ENCODE measurements at places on chromosomes 12 and 14.

DNA sequence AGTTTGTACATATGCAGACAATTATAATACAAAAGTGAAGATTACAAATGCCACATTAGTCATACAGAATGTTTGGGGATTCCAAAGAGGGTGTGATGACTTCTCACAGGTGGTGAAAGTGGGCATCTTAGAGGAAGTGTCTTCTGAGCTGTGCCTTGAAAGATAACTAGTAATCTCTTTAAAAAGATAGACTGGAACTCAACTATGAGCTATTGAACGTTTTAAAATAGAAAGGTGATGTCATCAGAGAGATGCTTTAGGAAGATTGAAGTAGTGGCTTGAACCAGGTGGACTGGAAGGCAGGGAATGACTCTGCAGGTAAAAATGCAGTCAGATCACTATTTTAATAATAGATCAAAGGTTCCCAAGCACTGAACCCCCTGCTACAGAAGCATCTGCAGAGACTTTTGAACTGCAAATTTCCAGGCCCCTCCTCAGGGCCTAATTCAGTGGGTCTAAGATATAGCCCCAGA lies 50.3 kb downstream of the SYT1 start:
- DNase-seq, result no peak

- DNase-seq, result no peak
Measured at GRCh38 chr12:69931569-69931968, 106.5 kb downstream of the MYRFL start.

- no peak for DNase-seq
Measured at GRCh38 chr14:73393375-73393774, 65.0 kb downstream of the NUMB start.

DNA sequence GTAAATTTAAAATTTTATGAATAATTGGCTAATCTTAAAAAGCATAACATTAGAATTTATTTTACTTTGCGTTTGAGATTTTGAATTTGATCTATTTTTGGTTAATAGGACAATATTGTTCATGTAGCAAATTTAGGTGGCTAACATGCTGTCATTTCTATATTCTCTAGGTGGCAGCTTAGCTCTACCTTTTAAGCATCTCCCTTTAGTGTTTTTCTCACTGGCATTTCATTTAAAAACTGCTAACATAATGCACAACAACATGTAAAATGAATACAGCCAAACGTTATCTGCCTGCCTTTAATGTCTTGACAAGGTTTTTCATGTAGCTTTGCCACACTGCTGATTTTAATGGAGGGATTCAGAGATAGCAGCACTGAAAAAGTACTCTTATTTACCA lies 272.4 kb upstream of the FBXO33 start:
- DNase-seq, result no peak

Measured in gastrocnemius medialis (tissue), 4 donors.